ENCODE measurements at places on chromosomes 16 and 17.

DNA sequence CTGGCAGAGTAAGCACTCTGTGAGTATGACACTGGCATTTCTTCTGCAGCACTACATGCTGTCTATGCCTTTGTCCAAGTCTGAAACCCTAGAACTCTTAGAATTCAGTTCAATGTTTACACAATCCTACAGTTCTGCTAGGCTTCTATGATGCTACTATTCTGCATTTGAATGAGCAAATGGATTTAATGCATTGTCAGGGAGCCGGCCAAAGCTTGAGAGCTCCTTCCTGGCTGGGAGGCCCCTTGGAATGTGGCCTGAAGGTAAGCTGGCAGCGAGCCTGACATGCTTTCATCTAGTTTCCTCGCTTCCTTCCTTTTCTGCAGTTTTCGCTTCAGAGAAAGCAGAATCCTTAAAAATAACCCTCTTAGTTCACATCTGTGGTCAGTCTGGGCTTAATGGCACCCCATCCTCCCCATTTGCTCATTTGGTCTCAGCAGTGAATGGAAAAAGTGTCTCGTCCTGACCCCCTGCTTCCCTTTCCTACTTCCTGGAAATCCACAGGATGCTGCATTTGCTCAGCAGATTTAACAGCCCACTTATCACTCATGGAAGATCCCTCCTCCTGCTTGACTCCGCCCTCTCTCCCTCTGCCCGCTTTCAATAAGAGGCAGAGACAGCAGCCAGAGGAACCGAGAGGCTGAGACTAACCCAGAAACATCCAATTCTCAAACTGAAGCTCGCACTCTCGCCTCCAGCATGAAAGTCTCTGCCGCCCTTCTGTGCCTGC, at the start of gene CCL2:
Gene CCL2, plus strand, starts transcription at position 635 of the 730 bp plus-strand sequence. Its CDS starts 65 bp downstream, at position 700.
- DNase-seq = no peak

DNA sequence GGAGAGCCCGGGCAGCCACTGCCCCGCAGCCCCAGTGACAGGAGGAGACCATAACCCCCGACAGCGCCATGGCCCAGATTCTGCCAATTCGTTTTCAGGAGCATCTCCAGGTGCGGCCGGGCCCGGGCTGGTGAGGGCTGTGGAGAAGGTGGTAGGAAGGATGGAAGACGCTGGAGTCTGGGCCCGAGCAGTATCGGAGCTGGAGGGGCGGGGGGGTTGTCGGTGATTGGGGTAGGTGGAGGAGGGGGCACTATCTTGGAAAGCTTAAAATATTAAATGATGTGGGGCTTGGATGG, 317 bp downstream of the CLTC start:
- DNase-seq = no peak

GRCh38 chr16:51445250-51445649, 294.2 kb upstream of the SALL1 start:
- no peak for DNase-seq

DNA sequence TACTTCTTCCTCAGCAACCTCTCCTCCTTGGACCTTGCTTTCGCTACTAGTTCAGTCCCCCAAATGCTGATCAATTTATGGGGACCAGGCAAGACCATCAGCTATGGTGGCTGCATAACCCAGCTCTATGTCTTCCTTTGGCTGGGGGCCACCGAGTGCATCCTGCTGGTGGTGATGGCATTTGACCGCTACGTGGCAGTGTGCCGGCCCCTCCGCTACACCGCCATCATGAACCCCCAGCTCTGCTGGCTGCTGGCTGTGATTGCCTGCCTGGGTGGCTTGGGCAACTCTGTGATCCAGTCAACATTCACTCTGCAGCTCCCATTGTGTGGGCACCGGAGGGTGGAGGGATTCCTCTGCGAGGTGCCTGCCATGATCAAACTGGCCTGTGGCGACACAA, 429 bp downstream of the OR2C1 start:
- DNase-seq = no peak

GRCh38 chr17:56213031-56213430, 59.8 kb downstream of the ANKFN1 start:
- no peak for DNase-seq

GRCh38 chr17:30376621-30377452, 1.9 kb upstream of the CPD start:
- DNase-seq = no peak

DNA sequence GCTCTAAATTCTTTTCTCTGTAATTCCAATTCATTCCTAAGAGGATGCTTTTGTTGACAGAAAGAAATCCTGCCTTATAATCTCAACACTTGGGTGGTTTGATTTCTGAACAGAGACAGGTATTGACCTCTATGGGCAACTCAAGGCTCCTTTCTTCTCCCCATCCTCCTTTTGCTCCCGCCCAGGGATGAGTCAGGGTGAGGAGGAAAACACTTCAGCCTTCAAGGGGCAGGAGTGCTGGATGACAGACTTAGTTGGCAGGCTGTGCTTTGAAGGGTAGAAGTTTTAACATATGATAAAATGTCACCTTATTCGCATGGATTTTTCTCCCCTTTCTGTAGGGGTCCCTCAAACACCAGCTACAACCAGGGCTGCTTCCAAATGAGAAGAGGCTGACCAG, 16.7 kb upstream of the TOM1L1 start:
- no peak for DNase-seq

GRCh38 chr16:89923640-89924296, 626 bp downstream of the TUBB3 start:
- DNase-seq = no peak

- no peak for DNase-seq
Observed at GRCh38 chr17:44309472-44309871, 1.1 kb downstream of the RUNDC3A start.

DNA sequence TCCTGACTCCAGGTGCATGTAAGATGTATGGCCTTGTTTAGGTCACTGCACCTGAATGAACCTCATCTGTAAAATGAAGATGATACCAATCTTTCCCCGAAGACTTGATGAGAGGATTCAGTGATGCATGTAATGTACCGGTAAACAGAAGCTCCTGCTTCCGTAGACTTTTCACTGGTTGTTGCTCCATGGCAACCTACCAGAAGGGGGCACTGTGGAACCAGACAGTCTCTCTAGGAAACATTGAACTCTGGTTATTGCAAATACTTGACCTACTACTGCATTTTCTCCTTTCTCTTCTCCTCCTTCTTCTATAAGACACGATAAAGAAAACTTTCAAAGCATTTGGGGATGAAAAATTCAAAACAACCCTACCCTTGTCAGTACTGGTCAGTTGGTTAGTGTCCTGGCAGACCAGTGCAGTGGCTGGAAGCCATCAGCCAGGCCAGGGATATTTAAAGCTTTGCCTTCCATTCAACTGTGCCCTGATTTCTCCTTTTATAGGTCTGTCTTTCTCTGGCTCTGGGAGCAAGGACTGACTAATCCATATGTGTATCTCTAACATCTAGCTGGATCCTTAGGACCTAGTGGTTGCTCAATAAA, 667.4 kb upstream of the SALL1 start:
- peak; percentile 22 for DNase-seq

DNA sequence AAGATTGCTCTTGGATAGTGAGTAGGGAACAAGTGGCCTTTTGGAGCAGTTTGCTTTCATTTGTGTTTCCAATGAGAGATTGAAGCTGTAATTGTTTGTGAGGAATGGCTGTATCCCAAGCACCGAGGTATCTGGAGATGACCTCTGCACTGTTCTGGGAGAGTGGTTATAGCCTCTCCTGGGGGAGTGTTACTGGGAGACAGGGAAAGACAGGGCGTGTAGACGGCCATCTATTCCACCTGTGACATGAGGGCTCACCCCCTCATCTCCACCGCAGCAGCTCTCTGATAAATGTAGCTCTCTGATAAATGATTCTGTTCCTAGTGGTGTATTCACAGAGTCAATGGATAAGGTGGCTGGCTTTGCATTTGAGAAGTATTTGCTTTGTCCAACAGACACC, 393.6 kb downstream of the MAF start:
- no peak for DNase-seq

- peak; percentile 1 for DNase-seq
Observed at GRCh38 chr16:86492961-86493629, 17.2 kb upstream of the FOXF1 start.

- no peak for DNase-seq
Observed at GRCh38 chr17:77510133-77510796, 369.5 kb downstream of the SEC14L1 start.
